ENCODE measurements at places on chromosomes 5 and 9.

DNA sequence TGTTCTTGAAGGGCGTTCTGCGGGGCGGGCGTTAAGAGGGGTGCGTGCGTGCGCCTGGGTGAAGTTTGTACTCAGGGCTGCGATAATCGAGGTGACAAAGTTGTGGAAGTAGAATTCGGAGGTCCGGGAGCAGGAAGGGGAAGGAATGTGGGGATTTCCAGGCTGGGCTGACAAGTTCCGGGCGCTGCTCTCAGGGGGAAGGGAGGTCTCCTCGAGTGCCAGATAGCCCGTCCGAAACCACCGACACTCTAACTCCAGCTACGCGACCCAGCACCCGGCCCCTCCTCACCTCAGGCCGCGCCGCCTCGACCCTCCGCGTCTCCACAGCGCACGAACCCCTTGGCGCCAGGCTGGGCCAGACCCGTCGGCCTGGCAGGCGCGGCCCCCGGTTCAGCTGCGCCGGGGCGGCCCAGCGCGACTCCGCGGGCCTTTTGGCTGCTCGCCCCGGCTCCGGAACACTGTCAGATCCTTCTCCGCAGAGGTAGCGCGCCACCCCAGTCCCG lies at the start of gene IL6ST:
IL6ST (minus strand) TSS at position 469 of the 503 bp plus-strand sequence. CDS start 18,685 bp downstream, outside the sequence.
- DNase-seq: no peak

DNA sequence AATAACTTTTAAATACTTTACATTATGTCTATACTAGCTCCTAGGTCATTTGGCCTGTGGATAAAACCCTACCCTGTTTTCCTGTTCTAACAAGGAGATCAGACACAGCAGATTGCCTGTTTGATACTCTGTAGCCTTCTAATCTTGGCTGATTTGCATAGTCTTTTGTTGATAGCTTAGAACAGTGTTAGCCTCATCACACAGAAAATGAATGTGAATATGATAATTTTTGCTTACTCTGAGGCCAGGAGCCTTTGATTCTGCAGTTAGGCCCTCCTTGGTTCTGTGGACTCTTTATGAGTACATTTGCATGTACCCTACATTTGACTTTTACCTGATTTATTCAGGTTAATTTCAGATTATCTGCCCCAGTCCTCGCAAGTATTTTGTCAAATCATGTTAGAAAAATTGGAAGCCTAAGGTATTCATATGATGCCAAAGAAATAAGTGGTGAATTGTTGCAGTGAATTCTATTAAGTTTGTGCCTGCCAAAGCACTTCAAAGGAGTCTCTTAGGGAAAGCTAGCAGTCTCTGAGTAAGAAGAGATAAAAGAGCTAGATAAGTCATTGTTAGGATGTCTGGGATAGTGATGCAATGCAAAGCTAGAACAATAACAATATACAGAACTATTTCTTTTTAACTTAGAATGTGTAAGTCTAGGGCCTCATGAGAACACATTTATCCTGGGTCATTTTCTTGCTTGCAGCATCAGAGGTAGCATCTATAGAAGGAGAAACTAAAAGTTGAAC lies 56.4 kb downstream of the SCAMP1 start:
- no peak for DNase-seq

DNA sequence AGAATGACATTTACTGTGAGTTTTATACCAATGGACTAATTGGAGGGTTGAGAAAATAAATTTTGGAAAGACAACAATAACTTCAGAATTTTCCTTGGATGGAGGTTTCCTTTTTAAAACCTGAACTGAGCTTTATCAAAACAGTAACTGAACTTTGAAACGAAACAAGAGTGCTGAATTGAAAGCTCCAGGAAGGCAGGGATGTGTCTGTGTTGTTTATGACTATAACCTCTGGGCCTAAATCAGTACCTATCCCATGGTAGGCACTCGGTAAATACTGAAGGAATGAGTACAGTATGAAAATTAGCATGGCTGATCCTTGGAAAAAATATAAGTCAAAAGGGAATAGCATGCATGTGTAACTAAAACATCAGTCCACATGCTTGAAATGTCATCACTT lies 93.9 kb downstream of the GHR start:
- DNase-seq: no peak

DNA sequence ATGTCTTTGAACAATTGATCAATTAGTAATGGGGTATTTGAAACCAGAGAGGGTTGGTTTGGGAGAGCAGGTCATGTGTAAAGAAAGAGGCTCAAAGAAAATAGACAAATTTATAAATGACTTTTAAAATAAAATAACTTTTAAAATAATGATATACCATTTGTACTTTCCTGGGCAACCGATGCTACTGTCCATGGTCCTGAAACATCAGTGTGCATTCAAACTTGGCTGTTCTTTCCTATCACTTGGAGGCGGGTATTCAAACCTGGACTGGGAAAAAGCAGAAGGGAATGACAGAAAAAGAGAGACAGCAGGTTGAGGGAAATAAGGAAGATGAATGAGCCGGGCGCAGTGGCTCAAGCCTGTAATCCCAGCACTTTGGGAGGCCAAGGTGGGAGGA lies 1446.4 kb upstream of the WWC1 start:
- no peak for DNase-seq

Measured in NCI-H510A (cell line).